Right forelimb (tissue), 1 donor: ENCODE measurements at places on chromosomes 5 and 9.
A peak's percentile ranks its signal among the peaks of the same experiment; 100 is the strongest.

DNA sequence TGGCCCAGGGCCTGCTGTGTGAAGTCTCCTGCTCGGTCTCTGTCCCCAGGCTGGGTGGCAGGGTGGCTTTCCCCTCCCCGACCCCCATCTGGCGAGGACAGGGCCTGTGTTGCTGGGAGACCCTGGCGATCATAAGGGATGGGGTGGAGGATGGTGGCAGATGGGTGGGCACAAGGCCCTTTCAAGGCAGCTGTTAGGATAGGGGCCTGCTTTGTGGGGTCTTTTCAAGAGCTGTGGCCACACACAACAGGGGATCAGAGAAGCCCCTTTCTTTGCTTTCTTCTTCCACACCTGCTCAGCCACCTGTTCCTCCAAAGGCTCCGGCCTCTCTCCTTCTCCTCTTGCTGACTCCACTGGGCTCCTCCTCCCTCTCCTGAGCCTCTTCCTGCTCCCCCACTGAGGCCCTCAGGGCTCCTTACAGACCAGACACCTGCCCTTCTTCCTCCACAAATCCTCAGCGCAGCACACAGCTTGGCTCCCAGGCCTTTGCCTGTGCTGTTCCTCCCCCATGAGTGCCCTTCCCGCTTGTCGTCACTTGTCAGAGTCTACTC, 15.0 kb upstream of the NEURL1B start:
- peak; percentile 32 for DNase-seq

- no peak for DNase-seq
Measured at GRCh38 chr9:83932011-83932410, 10.8 kb upstream of the KIF27 start.

GRCh38 chr9:8309258-8309657, 509.7 kb upstream of the DMAC1 start:
- no peak for DNase-seq

DNA sequence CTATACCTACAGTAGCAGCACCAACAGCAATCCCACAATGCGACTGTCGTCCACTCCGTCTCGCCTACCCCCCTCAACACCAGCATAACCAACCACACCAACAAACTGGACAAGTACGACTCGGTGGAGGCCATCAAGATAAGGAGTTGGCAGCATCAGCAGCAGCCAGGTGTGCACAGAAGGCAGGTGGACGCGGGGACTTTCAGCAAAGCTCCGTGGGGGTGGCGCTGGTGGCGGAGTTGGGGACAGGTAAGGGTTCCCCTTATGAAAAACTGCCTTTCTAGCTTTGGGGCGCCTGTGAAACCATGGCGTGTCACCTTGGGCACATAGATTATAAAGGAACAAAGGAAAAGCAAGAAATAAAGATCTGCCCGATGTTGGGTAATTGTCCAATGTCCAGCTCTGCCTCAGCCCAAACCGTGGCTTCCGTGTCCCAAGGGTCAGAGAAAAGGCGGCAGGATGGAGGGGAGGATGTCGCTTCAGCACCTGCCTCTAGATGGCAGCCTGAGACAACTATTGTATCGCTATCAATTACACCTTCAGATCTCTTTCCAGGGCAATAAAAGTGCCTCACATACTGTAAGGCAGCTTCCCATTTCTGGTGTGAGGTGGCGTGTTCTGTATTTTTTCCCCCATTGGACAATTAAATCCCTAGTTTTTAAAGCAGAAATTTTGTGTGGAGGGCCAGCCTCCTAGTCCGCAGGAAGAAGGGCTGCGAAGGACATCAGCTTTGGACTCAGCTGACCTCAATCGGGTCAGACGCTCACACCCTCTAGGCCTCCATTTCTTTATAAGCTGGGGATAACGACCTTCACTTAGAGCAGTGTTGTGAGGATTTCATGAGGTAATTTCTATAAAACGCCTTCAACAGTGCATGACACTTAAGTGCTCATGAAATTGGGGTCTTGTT, 58.8 kb downstream of the MTRR start:
- peak; percentile 61 for DNase-seq

GRCh38 chr5:104178829-104179456, 616.4 kb upstream of the NUDT12 start:
- DNase-seq: no peak

- DNase-seq: no peak
Measured at GRCh38 chr5:84274585-84275468, 109.9 kb downstream of the EDIL3 start.

DNA sequence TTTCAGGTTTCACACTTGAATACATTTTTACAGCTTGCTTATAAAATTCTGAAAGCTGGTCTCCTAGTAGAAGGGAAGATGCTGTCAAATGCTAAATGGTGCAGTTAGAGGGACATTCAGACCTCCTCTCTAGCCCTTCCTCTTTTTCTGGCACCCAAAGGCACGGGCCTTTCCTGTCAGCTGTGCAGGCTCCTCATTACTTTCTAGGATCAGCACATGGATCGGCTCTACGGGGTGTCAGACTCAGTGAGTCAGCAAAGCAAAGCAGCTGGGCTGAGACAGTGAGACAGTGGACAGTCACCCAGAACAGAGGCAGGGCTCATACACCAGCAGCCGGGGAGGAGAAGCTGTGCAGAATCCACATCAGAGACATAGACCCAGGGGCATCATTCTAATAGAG, 80.0 kb upstream of the TNC start:
- DNase-seq: no peak

DNA sequence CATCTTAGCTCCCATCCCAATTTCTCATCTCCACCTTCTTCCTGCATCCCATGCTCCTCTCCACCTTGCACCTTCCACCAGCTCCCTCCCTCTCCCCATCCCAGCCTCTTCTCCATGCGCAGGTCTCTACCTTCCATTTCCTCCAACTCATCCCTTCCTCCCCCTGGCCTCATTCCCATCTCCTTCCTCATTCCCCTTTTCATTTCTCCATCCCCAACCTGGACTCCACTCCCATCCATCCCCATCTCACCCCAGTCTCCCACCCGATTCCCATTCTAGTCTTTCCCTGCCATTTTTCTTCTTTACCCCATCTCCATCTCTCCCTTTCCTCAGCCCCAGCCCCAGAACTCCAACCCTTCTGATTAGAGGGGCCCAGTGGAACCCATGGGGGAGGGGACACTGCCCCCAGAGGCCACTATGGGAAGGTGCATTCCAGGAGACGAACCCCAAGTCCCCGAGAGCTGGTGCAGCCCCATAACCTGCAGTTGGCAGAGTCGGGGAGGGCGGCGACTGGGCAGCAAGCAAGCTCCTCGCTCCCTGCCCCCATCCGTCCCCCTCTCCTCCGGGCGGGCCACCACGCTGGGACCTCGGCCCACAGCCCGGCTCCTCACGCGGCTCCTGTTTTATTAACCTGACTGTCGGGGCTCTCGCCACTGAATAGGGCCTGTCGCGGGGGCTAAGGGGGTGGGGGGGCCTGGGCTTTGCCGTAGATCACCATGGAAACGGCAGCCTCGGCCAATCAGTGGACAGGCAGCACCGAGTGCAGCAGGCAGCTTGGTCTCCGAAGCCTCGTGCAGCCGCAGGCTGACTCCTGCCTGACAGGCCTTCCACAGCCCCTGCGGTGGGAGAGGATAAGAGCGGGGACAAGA, 66.7 kb downstream of the PCDH1 start:
- DNase-seq: no peak

GRCh38 chr5:17785774-17786173, 151.5 kb downstream of the TAF11L14 start:
- DNase-seq: no peak

- DNase-seq: no peak
Measured at GRCh38 chr5:43561356-43561755, 4.5 kb upstream of the PAIP1 start.

- no peak for DNase-seq
Measured at GRCh38 chr5:84869675-84870074, 485.0 kb upstream of the EDIL3 start.

GRCh38 chr5:10985091-10985720, 224.2 kb upstream of the DAP start:
- no peak for DNase-seq

DNA sequence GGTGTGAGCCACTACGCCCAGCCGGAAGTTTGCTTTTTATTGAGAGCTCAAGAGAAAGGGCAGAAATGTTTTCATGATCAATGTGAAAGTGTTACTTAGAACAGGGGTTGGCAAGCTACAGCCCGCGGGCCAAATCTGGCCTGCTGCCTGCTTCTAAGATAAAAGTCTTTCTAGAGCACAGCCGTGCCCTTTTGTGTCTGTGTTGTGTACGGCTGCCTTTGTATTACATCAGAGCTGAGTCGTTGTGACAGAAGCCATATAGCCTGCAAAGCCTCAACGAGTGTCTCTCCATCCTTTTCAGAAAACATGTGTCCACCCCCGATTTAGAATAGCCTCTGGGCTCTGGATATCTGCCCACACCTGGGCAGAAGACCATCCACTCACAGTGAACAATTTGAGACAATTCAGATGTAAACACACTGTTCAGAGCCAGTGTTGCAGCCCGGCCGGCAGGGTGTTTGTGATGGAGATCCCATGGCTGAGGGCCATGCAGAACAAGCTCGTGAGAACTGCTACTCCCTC, 28.8 kb downstream of the AK8 start:
- DNase-seq: no peak

GRCh38 chr9:109176386-109176785, 9.3 kb upstream of the FRRS1L start:
- DNase-seq: no peak

- no peak for DNase-seq
Measured at GRCh38 chr5:172770374-172770674, 671 bp downstream of the DUSP1 start.

DNA sequence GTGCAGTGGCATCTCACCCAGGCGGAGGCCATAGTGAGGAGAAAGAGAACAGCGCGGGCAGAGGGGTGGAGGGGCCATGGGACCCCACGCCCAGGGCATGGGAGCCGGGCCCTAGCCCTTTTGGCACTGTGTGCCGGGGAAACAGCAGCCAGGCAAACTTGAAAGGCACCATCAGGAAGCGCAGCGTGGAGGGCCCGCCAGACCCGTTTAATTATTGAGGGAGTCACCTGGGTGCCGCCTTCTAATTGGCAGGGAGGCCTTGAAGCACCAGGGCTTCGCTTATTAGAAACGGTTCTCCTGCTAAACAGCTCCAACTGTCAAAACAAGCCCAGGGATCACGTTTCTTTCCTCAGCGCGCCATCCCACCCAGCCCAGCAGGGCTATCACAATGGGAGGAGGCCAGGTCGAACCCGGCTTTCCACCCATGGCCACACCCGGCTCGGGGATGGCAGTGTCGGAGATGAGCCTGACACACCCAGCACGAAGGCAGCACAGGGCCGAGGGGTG, 104.6 kb upstream of the SARDH start:
- DNase-seq: no peak

- no peak for DNase-seq
Measured at GRCh38 chr9:36858805-36859375, 175.2 kb downstream of the PAX5 start.

- DNase-seq: peak; percentile 86
Measured at GRCh38 chr9:121651295-121652020, at the start of gene DAB2IP. Gene DAB2IP (plus strand): TSS chr9:121651634. CDS start chr9:121651776, 142 bp downstream.

DNA sequence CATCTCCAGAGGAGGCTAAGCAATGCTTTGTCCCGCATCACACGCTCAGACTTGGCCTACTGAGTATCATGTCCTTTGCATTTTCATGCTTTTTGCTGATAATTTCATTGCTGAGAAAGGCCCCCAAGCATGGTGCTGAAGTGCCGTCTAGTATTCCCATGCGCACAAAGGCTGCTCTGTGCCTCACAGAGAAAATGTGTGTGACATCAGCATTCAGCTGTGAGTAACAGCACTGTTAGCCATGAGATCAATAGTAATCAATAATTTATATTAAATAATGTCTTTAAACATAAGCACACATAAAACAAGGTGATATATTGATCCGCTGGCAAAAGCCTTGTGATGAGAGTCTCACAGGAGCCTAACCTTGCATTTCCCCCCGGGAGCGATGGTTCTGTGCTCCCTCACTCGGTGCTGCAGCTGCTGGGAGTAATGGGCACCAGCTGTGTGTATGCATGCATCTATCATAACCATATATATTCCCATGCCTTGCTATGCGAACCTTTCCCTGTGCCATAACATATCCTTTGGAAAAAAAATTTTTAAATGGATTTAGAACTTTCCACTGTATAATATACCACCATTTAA, 50.4 kb upstream of the RNF130 start:
- DNase-seq: no peak

DNA sequence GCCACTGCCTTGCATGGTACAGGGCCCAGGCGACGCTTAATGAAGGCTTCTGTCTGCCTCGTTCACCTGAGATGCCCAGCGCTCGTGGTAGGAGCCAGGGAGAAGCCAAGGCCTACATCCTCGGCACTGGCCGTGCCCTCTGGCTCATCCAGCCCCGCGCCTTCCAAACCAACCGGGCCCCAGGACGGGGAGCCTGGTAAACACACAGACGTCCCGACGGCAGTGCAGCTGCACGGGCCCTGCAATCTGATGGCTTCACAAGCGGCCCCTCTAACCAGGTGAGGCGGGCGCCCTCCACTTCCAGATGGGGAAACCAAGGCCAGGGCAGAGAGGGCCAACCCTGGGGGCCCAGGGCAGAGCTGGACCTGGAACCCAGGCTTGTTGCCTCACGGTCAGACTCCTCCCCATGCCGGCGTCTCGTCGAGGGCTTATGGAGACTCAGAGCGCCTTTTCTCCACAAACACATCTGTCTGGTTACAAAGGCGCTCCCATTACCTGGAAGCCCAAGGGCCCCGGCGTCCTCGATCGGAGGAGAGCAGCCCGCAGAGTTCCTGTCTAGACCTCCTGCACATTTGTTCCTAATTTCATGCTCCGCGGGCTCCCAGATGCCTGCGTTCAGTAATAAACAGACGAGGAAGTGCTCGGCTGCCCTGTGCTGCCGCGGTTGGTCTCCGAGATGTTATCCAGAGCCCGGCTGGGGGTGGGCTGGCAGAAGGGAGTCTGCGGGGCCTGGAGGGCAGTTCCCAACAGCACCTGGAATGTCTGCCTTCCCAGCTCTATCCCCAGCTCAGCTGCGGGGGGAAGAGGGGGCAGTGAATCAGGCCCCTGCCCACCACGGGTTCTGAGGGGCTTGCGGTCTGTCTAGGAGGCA, 23.5 kb downstream of the FAM163B start:
- DNase-seq: no peak

GRCh38 chr5:154077696-154078095, 38.9 kb downstream of the MFAP3 start:
- no peak for DNase-seq

- no peak for DNase-seq
Measured at GRCh38 chr5:131997026-131997726, 14.3 kb downstream of the ACSL6 start.

- peak; percentile 24 for DNase-seq
Measured at GRCh38 chr9:98993570-98993945, 49.9 kb downstream of the COL15A1 start.

GRCh38 chr9:94675008-94675881, 35.9 kb upstream of the FBP1 start:
- DNase-seq: peak; percentile 60

DNA sequence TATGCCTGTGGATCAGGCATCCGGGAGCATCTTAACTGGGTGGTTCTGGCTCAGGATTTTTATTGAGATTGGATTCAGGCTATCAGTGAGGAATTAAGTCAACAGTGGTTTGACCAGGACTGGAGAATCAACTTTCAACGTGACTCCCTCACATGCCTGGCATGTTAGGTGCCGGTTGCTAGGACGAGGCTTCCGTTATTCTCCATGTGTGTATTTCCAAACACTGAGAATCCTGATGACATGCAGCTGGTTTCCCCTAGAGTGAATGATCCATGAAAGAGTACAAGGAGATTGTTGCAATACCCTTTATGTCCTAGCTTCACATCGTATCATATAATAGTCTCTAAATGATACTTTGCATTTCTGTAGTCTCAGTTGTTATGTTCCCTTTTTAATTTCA, 529.2 kb downstream of the ANXA1 start:
- no peak for DNase-seq

GRCh38 chr9:96554326-96554725, 65.3 kb downstream of the CDC14B start:
- DNase-seq: no peak

- no peak for DNase-seq
Measured at GRCh38 chr9:33329117-33329563, 38.8 kb downstream of the NFX1 start.
